ENCODE measurements at places on chromosomes 1 and 21.

DNA sequence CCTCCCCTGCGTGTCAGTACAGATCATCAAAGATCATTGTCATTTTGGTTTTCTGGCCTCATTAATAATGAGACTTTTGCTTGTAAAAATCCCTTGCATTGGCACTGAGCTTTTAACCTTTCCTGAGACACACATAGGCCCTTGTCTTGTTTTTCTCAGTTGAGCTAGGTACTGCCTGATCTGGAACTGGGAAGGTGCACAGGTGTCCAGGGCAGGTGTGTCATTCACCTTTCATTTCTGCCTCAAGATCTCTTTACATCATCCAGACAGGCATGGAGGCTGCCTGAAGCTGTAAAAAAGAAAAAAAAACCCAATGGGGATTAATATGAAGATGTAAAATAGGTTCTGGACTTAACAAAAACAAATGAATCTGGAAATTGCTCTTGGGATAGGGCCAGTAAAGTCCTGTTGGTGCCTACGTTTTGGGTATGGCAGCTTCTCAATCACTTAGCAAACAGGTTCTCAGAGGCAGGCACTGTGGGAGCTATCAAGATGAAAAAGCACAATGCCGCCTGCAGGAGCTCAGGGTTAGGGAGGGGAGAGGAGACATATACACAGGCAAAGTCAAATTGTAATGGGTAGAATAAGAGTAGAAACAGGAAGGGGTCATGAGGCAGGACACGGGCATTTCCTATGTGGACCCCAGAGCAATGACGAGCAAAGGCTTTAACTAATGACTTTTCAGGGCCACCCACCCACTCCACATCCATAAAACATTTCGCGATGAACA, 1.0 kb upstream of the KCNC4 start:
- DNase-seq = no peak

DNA sequence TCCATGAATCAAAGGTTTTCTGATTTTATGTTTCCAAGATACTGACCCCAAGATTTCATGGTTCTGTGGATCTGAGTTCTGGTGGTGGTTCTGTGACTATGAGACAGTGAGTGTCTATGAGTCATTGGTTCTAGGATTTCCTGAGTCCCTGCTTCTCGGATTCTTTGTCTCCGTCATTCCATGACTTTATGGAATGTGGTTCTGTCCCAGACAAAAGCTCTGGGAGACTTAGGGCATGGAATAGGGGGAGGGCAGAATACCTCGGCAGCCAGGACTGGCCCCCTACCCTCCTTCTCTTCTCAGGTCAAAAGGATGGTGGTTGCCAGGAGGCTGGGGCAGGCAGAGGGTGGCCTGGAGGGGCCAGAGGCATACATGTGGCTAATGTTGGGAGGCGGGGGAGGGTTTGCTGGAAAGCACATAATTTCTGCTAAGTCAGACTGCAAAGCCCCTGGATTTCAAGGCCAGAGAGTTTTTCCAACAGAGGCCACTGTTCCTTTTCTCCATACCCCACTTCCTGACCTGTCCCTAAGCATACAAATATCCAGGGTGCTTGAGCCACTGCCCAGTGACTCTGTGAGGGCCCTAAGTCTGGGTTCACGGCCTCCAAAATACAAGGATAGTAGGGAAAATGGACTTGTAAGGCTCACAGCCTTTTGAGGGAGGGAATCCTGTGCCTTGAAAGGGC, 17.2 kb downstream of the CDCP2 start:
- DNase-seq = no peak

DNA sequence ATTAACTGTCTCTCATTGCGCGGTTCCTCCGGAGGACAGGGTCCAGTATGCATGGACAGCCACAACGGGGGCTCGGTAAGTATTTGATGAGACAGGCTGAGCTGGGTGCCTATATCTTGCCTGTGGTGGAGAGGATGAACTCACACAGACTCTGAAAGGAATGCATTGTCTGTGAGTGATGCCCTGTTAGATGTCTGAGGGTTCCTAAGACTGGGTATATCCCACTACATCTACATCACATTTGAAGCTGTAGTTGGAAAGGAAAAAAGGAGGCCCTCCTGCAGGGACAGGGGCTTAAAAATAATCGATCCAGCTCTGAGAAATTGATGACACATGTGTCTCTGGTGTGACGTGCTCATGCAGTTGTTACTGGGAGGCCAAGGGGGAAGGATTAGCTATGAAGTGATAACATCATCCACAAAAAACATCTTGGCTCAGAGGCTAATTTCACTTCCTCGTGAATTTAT, 1.9 kb downstream of the ADARB1 start:
- DNase-seq = peak; percentile 41

GRCh38 chr21:40556442-40556968, 290.5 kb downstream of the DSCAM start:
- DNase-seq = no peak

- DNase-seq = no peak
These were observed 13.0 kb upstream of the ACBD6 start for GRCh38 chr1:180515364-180515763.

DNA sequence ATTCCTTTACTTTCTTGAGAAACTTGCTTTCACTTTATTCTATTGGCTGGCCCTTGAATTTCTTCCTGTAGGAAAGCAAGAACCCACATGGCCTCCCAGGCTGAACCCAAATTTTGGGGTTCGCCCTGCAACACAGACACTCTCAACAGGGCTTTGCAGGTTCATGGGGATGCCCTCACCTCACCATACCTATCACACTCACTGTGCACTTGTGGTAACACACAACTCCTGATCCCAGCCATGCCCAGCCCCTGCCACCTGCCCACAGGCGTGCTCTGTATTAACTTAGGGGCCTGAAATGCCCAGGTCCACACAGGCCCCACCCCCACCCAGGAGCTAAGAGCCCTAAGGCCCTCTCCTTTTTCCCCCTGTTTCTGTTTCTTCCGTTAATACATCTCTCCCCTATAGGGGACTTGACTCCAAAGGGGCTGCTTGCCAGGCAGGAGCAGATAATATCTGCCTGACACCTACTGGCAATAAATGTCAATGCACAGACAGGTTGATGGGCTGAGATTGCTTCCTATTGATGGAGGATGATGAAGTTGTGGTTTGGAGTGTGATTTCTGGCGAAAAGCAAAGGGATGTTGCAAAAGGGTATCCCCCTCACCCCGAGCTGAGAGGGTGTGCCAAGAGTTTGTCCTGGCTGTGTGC, 171.5 kb downstream of the AJAP1 start:
- DNase-seq = no peak

- no peak for DNase-seq
These were observed 89.8 kb downstream of the NMNAT2 start for GRCh38 chr1:183328371-183328770.

- DNase-seq = no peak
These were observed 248.0 kb downstream of the PLPP3 start for GRCh38 chr1:56331207-56331891.
